Stimulated activated CD4-positive, alpha-beta T cell treated with anti-CD3 and anti-CD28 coated beads, Interleukin-1b, Interleukin-23, amount 100 ng/mL, for 48 hours (primary cell): ENCODE measurements at places on chromosomes 1 and 21.

GRCh38 chr1:25806418-25806817, 6.4 kb downstream of the SELENON start:
- no peak for DNase-seq

DNA sequence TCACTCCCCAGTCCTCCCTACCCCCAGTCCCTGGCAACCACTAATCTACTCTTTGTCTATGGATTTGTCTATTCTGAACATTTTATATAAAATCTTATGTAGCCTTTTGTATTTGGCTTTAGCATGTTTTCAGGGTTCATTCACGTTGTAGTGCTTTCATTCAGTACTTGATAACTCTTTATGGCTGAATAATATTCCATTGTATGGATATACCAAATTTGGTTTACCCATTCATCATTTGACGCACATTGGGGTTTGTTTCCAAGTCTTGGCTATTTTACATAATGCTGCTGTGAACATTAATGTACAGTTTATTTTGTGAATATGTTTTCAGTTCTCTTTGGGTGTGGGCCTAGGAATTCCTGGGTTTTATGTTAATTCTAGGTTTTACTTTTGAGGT, 2.6 kb downstream of the KDM1A start:
- no peak for DNase-seq

DNA sequence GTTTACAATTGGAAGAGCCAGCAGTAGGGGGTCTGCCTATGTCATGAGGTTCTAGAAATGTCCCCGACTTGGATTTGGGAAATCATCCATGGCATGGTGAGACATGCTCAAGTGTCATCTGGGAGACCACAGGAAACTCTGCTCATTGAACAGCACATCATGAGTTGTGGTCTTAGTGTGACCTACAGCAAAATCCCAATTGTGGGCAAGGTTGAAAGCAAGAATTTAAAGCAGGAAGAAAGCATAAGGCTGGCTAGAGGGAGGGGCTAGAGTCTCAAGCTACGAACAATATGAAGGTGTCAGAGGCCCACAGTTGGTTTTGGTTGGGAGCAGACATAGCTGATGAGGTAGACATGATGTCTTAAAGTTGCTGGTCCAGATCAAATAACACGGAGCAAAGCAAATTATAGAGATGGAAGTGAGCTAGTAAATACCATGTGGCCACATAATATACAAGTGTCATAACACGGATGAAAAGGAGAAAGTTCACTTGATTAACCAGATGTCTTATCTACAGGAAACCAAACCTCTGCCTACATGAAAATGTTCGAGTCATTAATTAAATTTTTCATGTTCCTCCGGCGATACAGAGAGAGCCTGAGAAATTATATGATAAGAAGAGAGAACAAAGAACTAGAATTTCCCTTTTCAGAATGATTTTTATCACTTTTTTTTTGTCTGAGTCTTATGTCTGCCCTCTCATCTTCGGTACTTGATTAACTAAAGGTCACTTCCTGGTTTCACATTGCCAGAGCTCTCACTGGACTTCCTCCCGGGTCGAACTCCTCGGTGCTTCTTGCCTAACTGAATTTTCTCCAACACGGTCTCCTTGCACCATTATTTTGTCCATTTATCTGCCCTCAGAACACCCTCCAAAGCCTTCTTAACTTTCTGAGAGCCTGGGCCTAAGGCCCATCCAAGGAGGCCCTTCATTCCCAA, 67.5 kb upstream of the DUSP10 start:
- no peak for DNase-seq

GRCh38 chr1:11684070-11684469, 3.1 kb upstream of the MAD2L2 start:
- DNase-seq: no peak

- DNase-seq: no peak
Measured at GRCh38 chr1:246001142-246001836, 505.8 kb downstream of the SMYD3 start.

GRCh38 chr1:232877365-232878028, 72.3 kb downstream of the MAP10 start:
- no peak for DNase-seq

GRCh38 chr1:19532519-19532918, 47.2 kb upstream of the CAPZB start:
- no peak for DNase-seq

- no peak for DNase-seq
Measured at GRCh38 chr1:60564916-60565750, 491.6 kb upstream of the C1orf87 start.

- DNase-seq: no peak
Measured at GRCh38 chr1:229447809-229448252, 13.9 kb upstream of the ACTA1 start.

- DNase-seq: no peak
Measured at GRCh38 chr1:156177919-156178654, 15.8 kb upstream of the SLC25A44 start.

DNA sequence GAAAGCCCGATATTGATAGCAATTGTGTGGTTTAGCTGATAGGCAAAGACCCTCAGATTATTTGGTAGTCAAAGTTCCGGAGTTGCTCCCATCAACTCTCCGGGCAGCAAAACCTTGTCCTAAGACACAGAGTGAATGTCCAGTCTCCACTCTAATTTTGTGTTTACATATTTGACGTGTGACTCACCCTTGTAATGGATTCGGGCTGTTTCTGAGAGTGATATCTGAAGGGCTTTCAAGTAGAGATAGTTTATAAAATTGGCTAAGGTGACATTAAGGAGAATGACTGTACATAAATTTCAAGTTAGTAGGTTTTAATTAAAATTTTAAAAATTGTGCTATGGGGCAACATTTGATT, 154.2 kb downstream of the CNIH3 start:
- DNase-seq: no peak

GRCh38 chr1:156807627-156808026, 9.0 kb downstream of the SH2D2A start:
- DNase-seq: no peak

- DNase-seq: no peak
Measured at GRCh38 chr1:172273647-172274396, 146.7 kb upstream of the C1orf105 start.

DNA sequence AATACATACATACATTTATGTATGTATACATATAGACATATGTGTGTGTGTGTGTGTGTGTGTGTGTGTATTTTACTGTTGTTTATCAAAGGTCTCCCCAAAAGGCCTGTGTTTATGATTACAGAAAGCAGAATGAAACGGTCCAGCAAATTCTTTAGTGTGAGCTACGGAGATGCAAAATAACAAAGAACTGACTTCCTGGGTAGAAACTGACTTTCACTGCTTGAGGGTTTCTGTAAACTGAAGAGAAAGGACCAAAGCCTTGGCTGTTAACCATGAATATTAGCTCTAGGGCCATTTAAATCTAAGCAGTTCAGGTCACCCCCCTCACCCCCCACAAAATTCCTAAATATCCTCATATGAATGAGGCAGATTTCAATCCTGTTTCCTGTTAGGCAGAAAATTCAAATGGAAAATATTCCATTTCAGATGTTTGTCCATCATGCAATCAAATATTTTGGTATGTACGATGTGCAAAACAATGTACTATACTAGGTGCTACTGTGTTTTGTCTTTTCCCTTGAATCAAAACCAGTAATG, 213.2 kb downstream of the TGFB2 start:
- no peak for DNase-seq

DNA sequence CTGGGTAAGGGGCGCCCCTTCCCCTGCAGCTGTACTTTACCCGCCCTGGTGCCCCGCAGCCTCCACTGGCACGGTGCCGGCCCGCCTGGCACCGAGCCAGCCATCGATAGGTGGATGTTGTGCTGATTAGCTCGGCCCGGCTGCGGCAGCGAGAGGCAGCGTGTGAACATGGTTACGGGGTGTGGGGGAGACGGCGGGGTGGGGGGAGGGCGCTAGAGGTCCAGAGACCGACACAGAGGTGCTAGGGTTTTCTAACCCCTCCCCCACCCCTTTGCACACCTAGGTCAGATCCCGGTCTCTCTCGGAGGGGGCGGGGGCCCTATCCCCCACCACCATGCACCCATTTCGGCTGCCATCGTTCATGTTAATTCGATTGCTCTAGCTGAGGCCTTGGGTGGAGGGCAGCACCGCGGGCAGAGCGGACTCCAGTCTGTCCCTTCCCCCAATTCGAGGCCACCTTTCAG, 6.7 kb downstream of the EFNA4 start:
- no peak for DNase-seq

GRCh38 chr1:97893844-97894243, 27.0 kb downstream of the DPYD start:
- DNase-seq: no peak

- no peak for DNase-seq
Measured at GRCh38 chr1:73781251-73781650, 416.7 kb downstream of the LRRIQ3 start.

DNA sequence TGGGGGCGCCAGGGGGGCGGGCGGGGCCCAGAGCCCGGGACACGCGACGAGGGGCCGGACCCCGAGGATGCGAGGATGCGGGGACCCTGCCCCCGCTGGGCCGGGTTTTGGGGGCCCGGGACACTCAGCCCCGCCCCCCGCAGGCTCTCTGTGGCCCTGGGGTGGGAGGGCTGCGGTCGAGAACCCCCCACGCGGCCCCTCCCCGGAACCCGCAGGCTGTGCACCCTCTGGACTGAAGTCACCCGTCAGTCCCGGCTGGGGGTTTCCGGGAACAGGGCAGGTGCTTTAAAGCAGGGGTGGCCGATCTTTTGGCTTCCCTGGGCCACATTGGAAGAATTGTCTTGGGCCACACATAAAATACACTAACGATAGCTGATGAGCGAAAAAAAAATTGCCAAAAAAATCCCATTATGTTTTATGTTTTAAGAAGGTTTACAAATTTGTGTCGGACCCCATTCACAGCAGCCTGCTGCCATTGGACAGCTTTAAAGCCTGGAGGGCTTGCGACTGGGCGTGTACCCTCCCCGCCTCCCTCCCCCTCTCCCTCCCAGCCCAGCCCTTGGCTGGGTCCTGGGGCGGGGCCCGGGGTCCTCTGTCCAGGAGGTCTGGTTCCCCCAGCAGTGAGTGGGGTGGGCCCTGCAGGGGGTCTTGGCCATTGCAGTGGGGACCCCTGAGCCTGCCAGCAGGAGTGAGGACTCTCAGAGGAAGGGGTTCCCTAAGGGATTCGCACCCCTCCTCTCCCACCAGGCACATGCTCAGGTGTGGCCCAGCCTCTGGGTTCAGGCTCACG, 21.6 kb upstream of the C1orf159 start:
- DNase-seq: peak; percentile 57

GRCh38 chr1:178645157-178645807, 79.8 kb upstream of the RALGPS2 start:
- DNase-seq: no peak

DNA sequence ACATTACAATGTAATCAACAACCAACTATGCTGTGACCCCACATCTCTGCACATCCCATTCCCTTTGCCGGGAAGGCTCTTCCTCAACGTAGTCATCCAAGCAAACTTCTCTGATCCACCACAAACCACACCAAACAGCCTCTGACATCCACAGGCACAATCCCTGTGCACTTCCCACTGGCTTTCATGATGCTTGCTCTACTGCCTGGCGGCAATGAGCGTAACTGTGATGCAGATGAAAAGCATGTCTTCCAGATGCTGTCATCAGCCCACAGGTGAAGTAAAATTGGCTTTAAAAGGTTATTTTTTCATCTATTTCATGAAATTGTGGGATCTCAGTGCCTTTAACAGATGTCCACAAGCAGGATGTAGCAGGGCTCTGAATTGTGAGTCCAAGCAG, 635.2 kb downstream of the SMYD3 start:
- DNase-seq: no peak

GRCh38 chr1:20588634-20589225, at the start of gene CDA:
Gene CDA, plus strand, starts transcription at chr1:20589097. Its CDS starts 33 bp downstream, at chr1:20589130.
- DNase-seq: no peak

DNA sequence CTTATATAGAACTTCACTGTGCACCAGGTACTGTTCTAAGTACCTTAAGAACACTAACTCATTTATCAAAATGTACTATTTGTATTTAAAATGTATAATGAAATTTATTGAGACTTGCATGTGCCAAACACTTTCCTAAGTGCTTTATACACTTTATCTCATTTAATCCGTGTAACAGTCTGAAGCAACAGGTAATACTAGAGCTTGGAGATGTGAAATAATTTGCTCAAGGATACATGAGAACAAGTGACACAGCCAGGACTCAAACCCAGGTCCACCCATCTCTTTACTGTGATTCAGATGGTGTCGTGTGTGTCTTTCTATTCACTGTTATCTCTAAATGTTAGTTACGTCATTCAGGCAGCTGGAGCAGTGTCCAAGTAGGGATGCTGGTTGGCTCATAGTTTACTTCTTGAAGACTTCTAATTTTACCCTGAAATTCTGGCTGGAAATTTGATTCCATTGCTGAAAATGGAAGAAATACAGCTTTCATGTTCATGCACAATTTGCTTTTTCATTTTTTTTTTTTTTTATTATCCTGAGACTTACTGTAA, 169.7 kb upstream of the UBE2U start:
- DNase-seq: no peak

DNA sequence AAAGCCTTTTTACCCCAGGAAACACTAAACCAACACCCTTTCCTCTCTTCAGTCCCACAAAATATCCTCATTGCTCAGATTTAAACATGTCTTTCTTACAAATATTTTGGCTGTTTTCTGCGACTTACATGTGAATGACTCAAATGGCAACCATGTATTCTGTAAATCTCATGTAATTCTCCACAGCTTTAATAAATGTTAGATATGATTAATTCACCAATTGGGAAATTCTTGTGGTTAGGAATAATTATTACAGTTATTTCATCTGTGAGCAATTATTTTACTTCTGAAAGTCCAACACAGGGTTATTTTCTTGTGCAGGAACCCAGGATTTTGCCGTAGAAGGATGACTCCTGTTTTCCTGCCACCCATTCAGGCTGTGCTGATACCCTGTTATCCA, 431.5 kb downstream of the LMO4 start:
- DNase-seq: no peak

- no peak for DNase-seq
Measured at GRCh38 chr1:84722794-84723193, 32.5 kb upstream of the SSX2IP start.

GRCh38 chr1:169387399-169387798, 19.4 kb downstream of the BLZF1 start:
- no peak for DNase-seq

DNA sequence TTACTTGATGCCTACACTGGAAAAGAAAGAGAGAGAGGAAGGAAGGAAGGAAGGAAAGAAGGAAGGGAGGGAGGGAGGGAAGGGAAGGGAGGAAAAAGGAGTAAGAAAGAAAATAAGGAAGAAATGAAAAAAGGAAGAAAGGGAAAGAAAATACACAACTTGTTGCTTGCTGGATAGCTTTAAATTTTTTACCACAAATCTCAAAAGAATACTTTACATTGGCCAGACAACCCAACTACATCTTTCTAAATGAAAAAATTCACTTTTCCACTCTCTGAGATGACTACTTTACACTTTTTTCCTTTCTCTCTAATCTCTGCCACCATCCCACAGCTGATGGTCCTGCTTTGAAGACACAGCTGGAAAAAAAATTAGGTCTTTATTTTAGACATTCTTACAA, 228.9 kb upstream of the FAM78B start:
- no peak for DNase-seq
